ENCODE measurements at places on chromosomes 11 and 22. TPM values are rescaled to one million over a fixed set of nuclear protein-coding genes. Genes with fewer than 3 reads are reported as not detected.

The SLC43A1 gene
- 9.1 TPM for total RNA-seq

The CLCF1 gene
- 0.22 TPM for total RNA-seq

GRCh38 chr11:13053255-13053917 is 44.3 kb downstream of the RASSF10 start:
- no peak for ATAC-seq

- no peak for ATAC-seq
Measured at GRCh38 chr11:94641167-94641761, 74.1 kb downstream of the PIWIL4 start.

- no peak for ATAC-seq
Measured at GRCh38 chr11:20274031-20274430, 89.5 kb upstream of the HTATIP2 start.

DNA sequence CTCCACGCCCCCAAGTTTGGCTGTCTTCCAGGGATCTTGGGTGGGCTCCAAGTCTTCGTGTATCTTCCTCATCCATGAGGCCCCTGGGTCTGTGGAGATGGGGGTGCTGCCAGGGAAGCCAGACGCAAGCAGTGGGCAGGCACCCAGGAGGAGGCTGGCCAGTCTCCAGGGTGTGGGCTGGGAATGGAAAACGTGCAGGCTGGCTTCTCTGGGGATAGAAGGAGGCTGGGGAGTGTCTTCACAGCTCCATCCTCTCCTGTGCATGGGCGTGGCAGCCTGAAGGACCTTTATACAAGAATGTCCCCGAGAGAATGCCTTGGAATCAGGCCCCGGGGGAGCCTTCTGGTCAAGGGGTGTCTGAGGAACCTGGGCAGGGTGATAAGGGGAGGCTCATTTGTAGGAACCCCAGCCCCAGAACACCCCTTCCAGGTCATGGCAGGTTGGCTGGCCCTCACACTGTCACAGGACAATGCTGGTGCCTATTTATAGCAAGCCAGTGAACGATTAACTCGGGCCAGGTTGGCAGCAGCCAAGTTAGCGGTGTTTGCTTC is 14.0 kb downstream of the SGSM1 start:
- ATAC-seq: no peak

- peak; percentile 78 for ATAC-seq
Measured at GRCh38 chr22:21766691-21767462, 31.3 kb upstream of the YPEL1 start.

GRCh38 chr11:121439337-121439736 is 12.8 kb upstream of the SORL1 start:
- ATAC-seq: no peak

- ATAC-seq: peak; percentile 81
Measured at GRCh38 chr11:119700536-119701346, 28.3 kb downstream of the NECTIN1 start.

- ATAC-seq: peak; percentile 39
Measured at GRCh38 chr11:2700415-2701211, 819 bp upstream of the KCNQ1OT1 start.
